Neural crest cell (in vitro differentiated cells): ENCODE measurements at places on chromosomes 4 and X. TPM values are rescaled to one million over a fixed set of nuclear protein-coding genes. Genes with fewer than 3 reads are reported as not detected.

The PHOX2B gene
- 28.4 and 28.5 TPM in 2 replicates for total RNA-seq

GRCh38 chrX:91108761-91109160, 325.9 kb upstream of the PABPC5 start:
- DNase-seq, result no peak

The CHM gene
- total RNA-seq, result 29.4 and 33.8 TPM in 2 replicates

GRCh38 chr4:7299010-7299907, 106.9 kb downstream of the SORCS2 start:
- no peak for DNase-seq

The CDX4 gene
- total RNA-seq, result not detected in 2 replicates

- DNase-seq, result no peak
These were observed 5.0 kb downstream of the OPRPN start for GRCh38 chr4:70402762-70403161.

- no peak for DNase-seq
These were observed 102.7 kb upstream of the ZNF827 start for GRCh38 chr4:146041139-146042004.

DNA sequence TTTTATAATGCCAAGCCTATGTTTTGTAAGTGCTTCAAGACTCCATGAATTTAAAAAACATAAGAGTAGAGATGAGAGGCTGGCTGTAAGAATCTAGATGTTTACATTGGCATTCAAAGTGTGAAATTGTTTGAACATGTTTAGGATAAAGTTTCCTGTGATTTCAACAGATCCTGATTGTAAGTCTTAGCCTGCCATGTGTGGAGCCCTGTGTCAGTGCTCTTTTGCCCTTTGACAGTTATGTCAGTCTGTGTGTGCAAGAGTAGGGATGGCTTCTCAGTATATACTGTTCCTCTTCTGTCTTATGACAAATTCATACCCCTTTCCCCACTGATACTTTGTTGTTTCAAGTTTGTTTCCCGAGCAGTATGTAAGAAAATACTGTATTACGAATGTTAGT, 68.2 kb downstream of the USP9X start:
- no peak for DNase-seq

DNA sequence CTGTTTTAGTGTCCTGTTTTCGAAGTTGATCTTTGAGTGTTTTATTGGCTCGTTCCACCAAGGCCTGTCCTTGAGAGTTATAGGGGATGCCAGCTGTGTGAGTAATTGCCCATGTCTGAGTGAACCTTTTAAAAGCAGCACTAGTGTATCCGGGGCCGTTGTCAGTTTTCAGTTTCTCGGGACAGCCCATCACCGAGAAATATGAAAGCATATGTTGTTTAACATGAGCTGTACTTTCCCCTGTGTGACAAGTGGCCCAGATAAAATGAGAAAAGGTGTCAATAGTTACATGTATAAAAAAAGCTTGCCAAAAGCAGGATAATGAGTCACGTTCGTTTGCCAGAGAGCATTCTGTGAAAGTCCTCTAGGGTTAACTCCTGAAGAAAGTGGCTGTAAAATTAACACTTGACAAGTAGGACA, 48.6 kb upstream of the RASSF6 start:
- DNase-seq, result no peak

DNA sequence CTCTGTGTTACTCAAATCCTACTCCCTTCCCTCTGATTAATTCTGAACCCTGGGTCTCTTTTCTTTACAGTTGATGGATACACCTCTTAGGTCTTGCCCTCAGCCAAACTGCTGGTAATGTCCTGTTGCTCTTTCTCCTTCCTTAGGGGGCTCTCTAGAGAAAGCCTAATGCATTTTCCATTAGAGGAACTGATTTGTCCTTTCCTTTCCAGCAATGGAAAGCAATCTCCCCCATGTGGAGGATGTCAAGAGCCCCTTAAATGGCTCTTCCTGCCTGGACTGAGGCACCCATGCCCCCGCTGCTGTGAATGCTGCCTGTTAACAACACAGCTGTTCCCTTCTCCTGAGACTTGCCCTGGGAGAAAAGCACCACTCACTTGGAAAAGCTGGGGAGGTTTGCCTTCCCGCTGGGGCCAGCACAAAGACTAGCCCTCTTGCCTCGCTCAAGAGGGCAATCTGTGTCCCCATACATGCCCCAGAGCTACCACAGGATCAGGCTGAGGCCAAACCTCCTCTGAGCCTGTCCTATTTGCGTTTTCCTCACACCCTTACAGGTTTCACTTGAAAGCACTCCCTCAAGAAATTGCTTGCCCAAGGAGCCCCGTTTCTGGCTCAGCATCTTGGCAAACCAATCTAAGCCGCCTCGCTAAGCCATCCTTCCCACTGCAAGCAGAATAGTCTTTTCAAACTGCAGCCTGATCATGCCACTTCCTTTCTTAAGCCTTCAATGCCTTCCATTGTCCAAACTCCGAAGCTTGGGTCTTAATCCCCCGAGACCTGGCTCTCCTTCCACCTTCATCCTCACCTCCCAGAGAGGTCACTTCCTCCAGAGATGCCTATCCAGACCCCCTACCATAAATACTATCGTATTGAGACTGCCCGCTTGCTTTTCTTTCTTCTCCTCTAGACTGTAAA, 23.2 kb upstream of the SMIM20 start:
- no peak for DNase-seq

The DGKQ gene
- 15.0 and 15.7 TPM in 2 replicates for total RNA-seq

DNA sequence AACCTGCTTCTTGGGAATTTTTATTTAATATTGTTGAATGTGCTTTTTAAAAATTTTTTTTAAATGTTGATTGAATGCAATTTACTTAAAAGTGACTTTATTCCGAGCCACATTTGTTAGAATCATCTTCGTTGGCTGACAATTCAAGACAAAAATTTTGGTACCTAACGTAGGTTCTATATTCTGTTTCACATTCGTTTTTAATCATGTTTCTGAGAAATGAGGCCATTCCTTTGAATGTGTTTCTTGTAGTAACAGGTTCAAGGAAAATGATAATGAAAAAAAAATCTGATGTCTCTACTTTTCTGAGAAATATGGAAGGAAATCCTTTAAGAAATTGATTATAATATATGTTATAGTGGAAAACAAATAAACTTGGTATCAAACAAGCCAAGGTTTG, 92.3 kb upstream of the DCLK2 start:
- no peak for DNase-seq

The FAM236B gene
- not detected in 2 replicates for total RNA-seq
